ENCODE measurements at places on chromosomes 12 and 14.

GRCh38 chr12:968545-968944 is 19.1 kb upstream of the RAD52 start:
- ATAC-seq, result no peak

GRCh38 chr14:41285186-41285748 is 321.4 kb upstream of the LRFN5 start:
- ATAC-seq, result no peak

GRCh38 chr14:64704143-64704742 is at the start of gene PLEKHG3:
PLEKHG3 (plus strand) TSS chr14:64704424; CDS start chr14:64727632, 23,208 bp downstream.
- ATAC-seq, result peak; percentile 57

DNA sequence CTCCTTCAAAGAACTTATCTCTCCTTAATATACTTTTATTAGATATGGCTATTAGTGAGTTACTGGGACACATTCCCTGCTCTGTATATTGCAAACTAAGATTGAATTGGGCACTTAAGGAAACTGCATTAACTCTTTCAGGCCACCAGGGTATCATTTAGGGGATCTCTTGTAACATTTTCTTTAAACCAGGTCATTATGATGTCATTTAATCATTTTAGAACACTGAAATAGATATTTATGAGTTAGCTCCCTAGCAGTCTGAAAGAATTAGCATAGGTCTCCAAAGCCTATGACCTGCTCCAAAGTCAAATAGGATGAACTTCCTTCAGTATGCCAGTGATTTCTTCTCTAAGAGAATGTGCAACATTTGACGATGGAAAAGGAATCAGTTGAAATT is 506.9 kb downstream of the FOXG1 start:
- ATAC-seq, result no peak

DNA sequence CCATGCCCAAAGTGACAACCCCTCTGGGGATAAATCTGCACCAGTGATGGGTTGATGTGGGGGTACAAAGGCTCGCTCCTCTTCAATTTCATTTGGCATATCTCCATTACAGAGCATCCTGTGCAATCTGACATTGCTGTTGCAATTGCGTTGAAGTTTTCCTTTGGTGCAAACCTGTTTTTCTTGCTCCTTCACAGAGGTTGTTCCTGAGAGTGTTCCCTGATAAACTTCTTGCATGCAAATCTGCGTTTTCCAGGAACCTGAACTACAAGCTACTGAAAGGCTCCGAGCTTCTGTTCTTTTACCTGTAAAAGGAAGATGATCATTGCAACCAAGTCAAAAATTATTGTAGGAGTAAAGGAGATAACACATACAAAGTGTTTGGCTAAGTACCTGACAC is 26.1 kb downstream of the SERPINA11 start:
- peak; percentile 29 for ATAC-seq

GRCh38 chr12:112418608-112419296 is at the start of gene PTPN11:
PTPN11 (plus strand) TSS chr12:112418947; CDS start chr12:112419112, 165 bp downstream.
- peak; percentile 92 for ATAC-seq

GRCh38 chr14:87005280-87005679 is 987.7 kb downstream of the GALC start:
- ATAC-seq, result no peak

- no peak for ATAC-seq
Observed at GRCh38 chr12:112705037-112705632, 86.4 kb upstream of the RPH3A start.

DNA sequence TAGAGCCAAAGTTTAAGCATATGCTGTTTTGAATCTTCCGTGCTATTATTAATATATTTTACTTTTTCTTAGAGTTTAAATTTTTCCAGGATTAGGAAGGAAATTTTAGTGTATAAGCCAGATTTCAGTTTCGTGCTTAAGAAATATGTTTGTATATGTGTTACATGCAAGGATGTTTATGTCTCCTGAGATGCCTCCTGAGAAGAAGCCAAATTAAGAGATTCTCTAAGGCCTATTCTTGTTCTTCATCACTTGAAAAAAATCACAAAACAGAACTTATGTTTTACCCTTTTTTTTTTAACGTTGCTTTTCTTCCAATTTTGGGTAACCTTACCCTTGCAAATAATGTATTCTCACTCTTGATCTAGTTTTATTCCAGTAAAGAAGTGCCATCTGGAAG is 412.7 kb downstream of the TMTC2 start:
- ATAC-seq, result no peak

- ATAC-seq, result no peak
Observed at GRCh38 chr14:54483846-54484245, 4.9 kb downstream of the GMFB start.

DNA sequence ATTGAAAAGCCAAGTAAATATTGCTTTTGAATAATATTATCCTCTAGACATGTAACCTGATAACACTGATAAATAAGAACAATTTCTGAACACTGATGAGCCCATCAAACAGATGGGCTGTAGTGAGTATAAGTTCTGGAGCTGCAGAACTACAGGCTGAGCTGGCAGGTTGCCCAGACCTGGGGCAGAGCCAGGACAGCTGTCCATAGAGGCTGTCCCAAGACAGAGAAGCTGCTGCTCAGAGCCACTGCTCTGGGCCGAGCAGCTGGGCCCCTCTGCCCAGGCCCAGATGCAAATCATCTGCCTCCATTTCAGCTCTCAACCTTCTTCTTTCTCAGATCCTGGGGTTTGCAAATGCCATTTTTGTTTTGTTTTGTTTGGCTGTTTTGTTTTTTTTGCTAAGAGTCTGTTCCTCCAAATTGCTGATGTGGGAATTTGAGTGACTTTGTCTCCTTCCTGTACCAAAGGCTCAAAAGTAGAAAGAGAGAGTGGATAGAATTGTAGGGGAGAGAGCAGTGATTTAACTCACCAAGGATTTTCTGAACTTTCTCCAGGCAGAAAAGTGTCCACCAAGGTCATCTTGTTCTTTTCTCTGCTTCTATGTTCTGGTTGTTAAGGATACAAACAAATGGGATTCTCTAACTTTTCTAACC is 4.0 kb upstream of the TESPA1 start:
- no peak for ATAC-seq

DNA sequence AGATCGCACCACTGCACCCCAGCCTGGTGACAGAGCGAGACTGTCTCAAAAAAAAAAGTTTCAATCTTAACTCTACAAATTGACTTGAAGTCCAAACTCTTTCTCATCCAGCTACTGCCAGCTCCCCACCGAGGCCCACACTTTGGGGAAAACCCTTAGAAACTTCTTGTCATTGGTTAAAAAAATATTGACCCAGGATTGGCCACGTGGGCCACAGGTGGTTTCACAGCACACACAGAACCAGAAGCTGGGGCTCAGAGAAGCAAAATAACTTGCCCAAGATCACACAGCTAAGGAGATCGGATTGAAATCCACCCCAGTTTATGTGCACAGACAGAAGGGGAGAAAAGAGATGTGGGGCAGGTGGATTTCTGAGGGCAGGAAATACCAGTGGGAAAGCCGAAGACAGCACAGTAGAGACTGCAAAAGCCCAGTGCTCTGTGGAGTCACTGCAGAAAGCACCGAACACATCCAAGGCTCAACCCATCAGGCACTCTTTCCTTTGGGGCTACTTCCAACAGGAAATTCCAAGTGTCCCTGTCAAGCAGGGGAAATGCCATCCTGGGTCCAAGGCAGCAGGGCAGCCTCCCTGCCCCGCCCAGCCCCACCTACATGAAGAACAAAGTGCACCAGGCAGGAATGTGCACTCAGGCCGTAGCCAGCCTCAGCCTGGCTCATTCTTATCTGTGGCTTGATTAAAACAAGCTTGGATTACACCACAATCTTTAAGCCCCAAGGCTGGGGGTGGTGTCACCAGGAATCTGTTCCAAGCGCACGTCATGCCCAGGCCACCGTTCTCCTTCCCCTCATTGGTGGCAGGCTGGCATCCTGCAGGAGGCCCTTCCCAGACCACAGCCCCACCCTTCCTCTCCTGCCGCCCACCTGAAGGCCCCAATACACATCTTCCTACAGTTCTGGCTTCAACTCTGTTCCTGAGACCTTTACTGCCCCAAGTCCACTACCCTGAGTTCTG is 72.5 kb downstream of the ITPK1 start:
- peak; percentile 82 for ATAC-seq

GRCh38 chr12:89709995-89710872 is 1.6 kb upstream of the ATP2B1 start:
- ATAC-seq, result peak; percentile 0

DNA sequence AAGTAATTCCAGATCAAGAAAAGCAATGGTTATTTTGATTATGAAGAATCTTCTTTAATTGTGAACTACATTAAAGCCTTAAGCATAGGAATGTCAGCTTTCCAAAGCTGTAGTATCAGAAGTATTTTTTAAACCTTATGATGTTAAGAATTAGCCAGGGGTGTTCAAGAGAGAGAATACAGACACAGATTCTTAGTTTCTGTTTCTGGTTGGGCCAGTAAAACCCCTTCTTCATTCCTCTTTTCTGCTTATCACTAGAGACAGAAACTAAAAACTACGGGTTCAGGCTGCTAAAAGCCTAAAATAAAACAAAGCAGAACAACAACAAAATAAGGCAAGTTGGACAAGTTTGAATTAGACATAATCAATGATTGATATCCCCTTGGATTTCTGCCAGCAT is 38.2 kb downstream of the IFT43 start:
- ATAC-seq, result no peak

DNA sequence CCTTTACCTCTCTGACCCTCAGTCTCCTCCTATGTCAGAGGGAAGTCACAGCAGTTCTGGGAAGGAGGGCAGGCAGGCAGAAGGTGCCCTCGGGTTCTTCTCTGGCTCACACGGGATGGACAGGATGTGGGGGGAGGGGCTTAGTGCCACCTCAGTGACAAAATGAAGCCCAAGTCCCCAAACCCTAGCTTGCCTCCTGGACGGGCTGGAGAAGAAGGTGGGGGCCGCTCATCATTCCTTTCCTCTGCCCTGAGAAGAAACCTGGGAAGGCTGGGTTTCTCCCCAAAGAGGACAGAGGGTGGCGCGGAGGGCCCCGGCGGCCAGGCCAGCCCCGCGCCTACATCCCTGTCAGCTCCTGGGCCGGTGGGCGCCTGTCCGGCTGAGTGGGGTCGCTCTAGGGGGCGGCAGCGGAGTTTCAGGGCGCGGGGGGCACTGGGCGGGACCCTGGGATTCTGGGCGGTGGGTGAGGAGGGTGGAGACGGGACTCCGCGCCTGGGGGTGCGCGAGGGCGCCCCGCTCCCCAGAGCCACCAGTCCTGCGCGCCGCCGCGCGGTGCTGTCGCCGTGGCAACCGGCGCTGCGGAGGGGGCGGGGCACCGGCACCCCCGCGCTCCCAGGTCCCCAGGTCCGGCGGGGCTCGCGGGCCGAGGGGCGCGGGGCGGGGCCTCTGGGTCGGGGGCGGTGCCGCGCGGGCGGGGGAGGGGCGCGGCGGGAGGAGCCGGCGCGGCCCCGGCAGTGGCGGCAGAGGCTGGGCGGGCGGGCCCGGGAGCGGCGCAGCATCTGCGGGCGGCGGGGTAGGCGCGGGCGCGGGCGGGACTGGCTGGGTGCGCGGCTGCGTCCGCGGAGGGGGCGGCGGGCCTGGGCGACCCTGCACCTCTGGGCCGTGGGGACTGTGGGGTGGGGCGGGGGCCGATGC is at the start of gene TMEM121:
Gene TMEM121, plus strand, starts transcription at position 723 of the 915 bp plus-strand sequence. CDS start 2,252 bp downstream, outside the sequence.
- ATAC-seq, result no peak

DNA sequence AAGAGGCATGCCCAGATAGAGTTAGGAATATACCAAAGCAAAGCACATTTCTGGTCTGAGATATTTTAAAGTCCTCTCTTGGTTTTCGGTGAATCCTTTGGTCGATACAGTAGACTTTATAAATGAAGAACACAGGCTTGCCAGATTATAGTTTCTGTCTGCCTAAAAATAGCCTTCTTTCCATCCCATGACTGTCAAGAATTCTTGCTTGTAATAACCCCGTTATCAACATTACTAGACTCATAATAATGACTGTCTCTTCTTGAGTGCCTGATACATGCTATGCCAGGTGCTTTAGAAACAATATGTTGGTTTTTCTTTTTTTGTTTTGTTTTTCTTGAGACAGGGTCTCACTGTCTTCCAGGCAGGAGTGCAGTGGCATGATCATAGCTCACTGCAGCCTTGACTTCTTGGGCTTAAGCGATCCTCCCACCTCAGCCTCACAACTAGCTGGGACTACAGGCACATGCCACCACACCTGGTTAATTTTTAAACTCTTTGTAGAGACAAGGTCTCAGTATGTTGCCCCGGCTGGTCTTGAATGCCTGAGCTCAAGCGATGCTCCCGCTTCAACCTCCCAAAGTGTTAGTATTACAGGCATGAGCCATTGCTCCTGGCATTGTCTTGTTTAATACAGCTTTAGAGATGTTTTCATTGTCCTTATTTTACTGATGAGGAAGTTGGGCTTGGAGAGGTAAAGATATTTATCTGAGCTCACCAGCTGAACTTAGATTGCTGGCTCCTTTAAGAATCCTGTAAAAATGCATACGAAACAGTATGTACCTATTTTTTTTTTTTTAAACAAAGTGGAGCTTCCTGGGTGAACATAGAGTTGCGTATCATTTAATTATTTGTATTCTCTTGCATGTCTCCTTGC is 30.4 kb downstream of the CHST11 start:
- ATAC-seq, result no peak

- no peak for ATAC-seq
Observed at GRCh38 chr12:80313209-80313608, 130.8 kb upstream of the PTPRQ start.

DNA sequence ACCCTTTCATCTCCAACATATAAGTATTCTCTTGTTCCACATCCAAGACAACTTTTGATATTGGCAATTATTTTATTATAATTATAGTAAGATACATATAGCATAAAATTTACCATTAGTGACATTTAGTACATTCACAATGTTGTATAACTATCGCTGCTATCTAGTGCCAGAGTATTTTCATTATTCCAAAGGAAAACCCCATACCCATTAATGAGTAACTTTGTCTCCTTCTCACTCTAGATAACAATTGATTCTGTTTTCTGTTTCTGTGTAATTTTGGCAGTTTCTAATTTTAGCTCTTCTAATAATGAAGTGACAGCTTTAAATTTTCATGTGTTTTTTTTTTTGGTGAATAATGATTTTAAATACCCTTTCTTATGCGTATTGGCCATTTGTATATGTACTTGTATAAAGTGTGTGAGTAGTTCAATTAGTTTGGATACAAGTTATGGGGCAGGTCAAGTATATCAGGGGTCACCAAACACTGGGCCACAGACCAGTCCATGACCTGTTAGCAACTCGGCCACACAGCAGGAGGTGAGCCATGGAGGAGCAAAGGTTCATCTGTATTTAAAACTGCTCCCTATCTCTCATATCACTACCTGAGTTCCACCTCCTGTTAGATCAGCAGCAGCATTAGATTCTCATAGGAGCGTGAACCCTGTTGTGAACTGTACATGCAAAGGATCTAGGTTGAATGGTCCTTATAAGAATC is 97.2 kb upstream of the SYT1 start:
- no peak for ATAC-seq

GRCh38 chr14:93735206-93735605 is 53.1 kb downstream of the PRIMA1 start:
- ATAC-seq, result no peak

GRCh38 chr12:45166056-45166455 is 49.8 kb upstream of the ANO6 start:
- ATAC-seq, result no peak

DNA sequence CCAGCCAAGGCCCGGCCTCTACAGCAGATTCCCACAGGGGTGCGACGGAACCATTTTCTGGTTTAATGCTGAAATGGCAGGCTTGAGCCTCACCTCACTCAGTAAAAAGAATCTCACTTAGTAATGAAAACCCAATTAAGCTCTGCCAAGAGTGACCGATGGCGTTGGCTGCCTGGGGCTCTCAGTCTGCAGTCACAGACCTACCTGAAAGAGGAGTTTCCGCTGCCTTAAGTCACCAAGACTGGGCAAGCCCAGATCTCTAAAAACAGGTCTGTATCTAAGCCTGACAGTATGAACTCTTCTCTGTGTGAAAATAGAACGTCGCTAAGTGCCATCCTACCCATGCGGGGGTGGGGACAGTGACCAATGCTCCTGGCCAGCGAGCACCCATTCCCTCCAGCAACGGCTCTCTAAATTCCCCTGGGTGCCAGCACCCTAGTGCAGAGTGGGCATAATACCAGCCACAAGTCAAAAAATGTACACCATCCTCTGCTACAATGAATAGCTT is 107.3 kb downstream of the FOXN3 start:
- no peak for ATAC-seq

Measured in esophagus mucosa (tissue), 1 donor.